ENCODE measurements at places on chromosomes 3 and 15. TPM values are rescaled to one million over a fixed set of nuclear protein-coding genes. Genes with fewer than 3 reads are reported as not detected.

DNA sequence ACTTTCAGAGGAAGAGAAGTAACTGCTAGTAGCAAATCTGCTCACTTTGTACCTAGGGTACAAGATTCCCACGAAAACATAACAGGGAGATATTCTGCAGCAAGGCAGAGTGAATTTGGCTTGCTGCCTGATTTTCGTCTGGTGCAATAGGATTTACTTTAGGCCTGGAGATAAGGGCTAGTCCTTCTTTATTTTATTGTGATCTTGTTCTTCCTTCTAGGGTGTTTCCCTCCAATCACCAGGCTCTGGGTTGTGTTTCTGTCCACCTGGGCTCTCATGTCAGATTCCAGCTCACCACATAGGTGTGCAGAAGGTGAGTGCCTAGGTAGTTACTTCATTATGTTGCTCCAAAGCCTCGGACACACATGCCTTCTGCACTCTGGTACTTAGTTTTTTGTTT lies 211.8 kb upstream of the RGMA start:
- DNase-seq, result no peak

GRCh38 chr3:49017971-49018706 lies at the start of gene DALRD3:
DALRD3 (minus strand) TSS chr3:49018580; CDS start chr3:49018564, 16 bp downstream.
- DNase-seq, result peak; percentile 65

DNA sequence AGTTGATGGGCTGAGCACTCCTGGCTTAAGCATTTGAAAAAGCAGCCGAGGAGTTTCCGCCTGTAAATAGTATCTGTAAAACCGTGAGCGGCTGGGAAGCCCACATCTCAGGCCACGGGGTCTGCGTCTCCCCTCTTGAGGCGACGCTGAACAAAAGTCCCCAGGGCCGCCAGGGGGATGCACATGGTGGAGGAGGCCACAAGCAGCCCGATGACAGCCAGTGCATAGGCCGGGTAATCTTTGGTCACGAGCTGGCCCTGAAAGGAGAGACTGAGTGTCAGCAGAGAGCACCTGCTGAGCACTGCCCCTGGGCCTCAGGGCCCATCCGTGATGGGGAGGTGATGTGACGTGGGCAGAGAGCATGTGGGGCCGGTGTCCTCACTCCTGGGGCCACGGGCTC lies 37.5 kb downstream of the SLC6A20 start:
- no peak for DNase-seq

GRCh38 chr3:170081079-170081741 lies 43.4 kb downstream of the GPR160 start:
- no peak for DNase-seq

DNA sequence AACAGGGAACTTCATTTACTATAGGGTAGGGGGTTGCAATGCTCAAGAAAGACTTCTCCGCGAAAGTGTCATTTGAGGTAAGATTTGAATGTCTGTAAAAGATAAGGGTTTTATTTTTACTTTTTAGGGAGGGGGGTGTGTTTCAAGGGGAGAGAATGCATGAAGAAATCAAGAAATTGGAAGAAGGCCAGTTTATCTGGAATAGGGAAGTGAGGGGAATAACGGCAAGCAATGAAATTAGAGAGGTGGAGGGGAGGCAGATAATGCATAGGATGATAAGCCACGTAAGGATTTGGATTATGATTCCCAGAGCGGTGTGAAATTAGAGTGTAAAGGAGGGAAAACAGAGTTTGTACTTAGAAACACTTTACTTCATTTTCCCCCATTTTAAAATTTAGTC lies 63.0 kb upstream of the MB21D2 start:
- DNase-seq, result no peak

- DNase-seq, result no peak
Measured at GRCh38 chr3:37984596-37984995, 6.0 kb upstream of the VILL start.

DNA sequence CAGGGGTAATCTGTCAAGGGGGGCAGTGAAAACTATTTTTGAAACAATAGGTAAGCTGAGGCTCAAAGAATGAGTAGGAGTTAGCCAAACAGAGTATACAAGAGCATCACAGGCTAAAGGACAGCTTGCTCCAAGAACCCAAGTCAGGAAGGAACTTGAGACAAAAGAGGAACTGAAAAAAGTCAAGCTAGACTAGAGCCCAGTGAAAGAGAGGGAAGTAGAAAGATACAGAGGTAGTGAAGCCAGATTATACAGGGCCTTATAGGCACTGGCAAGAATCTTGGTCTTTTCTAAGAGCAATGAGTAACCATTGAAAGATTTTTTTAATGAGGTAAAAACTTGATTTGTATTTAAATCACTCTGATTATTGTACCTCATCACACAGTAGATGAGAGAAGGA lies 69.9 kb downstream of the FILIP1L start:
- no peak for DNase-seq

RSL24D1 gene
- polyA plus RNA-seq, result 36.4 TPM

EXOG gene
- polyA plus RNA-seq, result 5.9 TPM

DNA sequence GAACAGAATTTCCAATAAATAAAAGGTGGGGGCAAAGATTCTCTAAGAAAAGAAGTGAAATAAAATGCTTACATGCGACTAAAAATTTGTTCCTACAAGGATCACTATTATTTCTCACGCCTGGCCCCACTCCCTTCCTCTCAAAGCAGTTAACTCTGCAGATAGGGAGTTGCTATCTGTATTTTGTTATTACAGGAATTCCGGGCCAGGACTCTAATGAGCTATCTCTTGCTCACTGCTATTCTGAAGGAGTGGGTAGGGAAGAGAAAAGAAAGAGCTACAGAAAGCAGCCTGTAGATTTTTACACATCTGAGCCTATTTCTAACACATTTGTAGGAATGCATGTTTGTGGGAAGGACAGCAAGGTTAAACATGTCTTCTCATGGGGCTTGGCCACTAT lies 140.4 kb downstream of the PCCB start:
- DNase-seq, result no peak

SKOR1 gene
- 0.02 TPM for polyA plus RNA-seq

FBXO40 gene
- polyA plus RNA-seq, result not detected

- peak; percentile 18 for DNase-seq
Measured at GRCh38 chr3:6799264-6799915, 61.5 kb upstream of the GRM7 start.

GRCh38 chr3:141407825-141408224 lies 39.5 kb downstream of the ZBTB38 start:
- DNase-seq, result no peak

MED12L gene
- 0.01 TPM for polyA plus RNA-seq

DNA sequence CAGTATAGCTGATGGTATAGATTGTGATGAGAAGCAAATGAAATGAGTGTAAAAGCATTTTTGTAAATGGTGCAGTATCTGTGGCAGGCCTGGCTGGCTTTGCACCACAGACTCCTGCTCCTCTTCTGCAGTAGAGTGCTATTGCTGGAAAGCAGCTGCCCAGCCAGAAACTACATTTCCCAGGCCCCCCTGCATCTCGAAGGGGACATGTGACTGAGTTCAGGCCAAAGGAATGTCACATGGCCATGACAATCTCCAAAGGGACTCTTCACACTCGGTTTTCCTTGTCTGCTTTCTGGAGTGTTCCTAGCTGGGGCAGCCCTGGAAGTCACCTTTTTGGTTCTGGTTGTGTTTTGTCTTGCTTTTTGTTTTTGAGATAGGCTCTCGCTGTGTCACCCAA lies 277.1 kb downstream of the SUCLG2 start:
- no peak for DNase-seq

CGNL1 gene
- 0.02 TPM for polyA plus RNA-seq

- DNase-seq, result no peak
Measured at GRCh38 chr15:25671132-25671531, 192.0 kb downstream of the ATP10A start.

FSD2 gene
- not detected for polyA plus RNA-seq

- DNase-seq, result no peak
Measured at GRCh38 chr3:186717039-186717457, at the start of gene KNG1. KNG1 (plus strand) TSS chr3:186717359; CDS start chr3:186717543, 184 bp downstream.

DNA sequence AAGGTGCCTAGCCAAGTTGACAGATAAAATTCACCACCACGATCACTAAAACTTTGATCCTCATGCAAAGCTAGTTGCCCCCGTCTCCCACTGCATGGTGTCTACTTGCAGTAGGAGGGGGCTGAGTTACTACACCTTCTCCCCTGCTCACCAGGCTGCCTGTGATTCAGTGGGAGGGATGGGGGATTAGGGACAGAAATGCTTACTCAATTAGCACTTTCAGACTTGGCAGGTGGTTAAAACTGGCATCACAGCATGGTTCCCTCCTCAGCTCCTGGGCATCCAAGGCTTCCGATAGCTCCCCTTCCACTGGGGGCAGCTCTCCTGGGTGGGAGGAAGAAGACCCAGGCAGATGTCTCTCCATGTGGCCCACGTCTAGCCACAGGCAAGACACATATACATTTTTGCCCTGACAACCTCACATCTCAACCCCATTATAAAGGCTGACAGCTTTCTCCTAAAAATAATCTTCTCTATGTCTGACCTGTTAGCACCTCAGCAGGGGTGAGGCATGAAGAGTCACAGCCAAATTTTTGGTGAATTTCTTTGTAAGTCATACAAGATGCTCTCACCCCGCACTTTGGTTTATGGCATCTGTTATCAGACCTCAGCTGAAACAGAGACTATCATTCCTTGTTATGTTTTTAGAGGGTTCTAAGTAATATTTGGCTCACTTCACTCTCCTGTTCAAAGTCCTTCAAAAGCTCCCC lies 369.0 kb downstream of the SV2B start:
- DNase-seq, result no peak

Measured in mammary epithelial cell (primary cell).